ENCODE measurements at places on chromosomes 5 and 9.

GRCh38 chr5:59917121-59917520 lies 23.6 kb upstream of the PDE4D start:
- DNase-seq: no peak

GRCh38 chr5:75656311-75657003 lies 45.2 kb downstream of the ANKDD1B start:
- DNase-seq: no peak

DNA sequence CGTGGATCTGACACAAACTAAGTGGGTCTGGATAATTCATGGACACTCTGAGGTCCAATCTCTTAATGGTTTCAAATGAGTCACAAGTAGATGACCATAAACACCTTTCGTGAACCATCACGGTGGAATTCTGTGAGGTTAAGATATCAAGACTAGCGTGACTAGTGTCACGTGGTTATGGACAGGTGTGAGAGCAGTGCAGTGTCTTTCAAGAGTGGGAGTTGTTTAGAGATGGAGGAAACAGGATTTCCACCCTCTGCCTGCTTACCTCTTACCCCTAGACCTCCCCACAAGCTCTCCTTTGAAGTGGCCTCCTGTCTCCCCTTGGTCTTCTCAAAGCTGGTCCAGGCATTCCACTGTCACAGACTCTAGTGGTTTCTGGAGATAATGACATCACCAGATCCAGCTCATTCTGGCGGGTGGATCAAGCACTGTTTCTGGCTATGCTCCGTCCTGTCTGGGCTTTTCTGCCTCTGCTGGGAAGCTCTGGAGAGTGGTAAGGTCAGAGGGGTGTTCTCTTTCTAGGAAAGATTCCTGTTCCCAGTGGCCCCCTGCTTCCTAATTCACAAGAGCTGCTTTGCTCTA lies 20.0 kb upstream of the ZNF782 start:
- no peak for DNase-seq

- DNase-seq: no peak
These were observed 192.5 kb upstream of the TUT7 start for GRCh38 chr9:86546712-86547111.

DNA sequence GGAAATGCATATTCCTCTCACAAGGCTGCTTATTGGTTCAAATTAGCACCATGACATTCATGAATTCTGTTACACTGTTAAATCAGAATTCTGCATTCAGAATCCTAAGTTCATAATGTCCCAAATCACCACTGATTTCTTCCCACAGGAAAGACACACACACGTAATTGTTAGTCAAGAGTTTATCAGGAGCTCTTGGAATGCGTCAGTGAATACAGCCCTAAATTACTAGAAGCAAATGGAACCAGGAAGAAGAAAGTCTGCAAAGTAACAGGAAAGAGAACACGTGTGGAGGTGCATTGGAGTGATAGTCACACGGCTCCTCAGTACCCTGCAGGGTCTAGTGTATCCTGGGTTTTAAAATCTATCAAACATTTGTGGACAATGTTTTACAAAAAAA lies 110.2 kb downstream of the ANXA2R start:
- DNase-seq: no peak

Measured in stimulated activated CD8-positive, alpha-beta memory T cell treated with anti-CD3 and anti-CD28 coated beads, Interleukin-12 subunit alpha, Interleukin-12 subunit beta, amount 100 ng/mL, for 1 hour (primary cell).